Astrocyte (in vitro differentiated cells and primary cell): ENCODE measurements at places on chromosomes 7 and 10. TPM values are rescaled to one million over a fixed set of nuclear protein-coding genes. Genes with fewer than 3 reads are reported as not detected.

The ADAMTS14 gene
- total RNA-seq, result 19.4 and 30.2 TPM in 2 replicates

The C7orf33 gene
- total RNA-seq, result not detected in 2 replicates

The ITGB1 gene
- total RNA-seq, result 2,575 and 2,956 TPM in 2 replicates

- no peak overlapping the region for H3K4me3 ChIP-seq
- no peak overlapping the region for H3K27ac ChIP-seq
- no peaks in the 10 kb centered on the region for H3K4me1 ChIP-seq
- H3K27me3 ChIP-seq, result no peaks in the 10 kb centered on the region
Measured at GRCh38 chr10:126842356-126842755, 62.9 kb upstream of the DOCK1 start.

- no peaks in the 10 kb centered on the region for H3K36me3 ChIP-seq
- no peaks in the 10 kb centered on the region for H3K4me1 ChIP-seq
- H3K27ac ChIP-seq, result no peak overlapping the region
- no peak for DNase-seq
Measured at GRCh38 chr10:104806801-104807200, 165.7 kb downstream of the SORCS3 start.

DNA sequence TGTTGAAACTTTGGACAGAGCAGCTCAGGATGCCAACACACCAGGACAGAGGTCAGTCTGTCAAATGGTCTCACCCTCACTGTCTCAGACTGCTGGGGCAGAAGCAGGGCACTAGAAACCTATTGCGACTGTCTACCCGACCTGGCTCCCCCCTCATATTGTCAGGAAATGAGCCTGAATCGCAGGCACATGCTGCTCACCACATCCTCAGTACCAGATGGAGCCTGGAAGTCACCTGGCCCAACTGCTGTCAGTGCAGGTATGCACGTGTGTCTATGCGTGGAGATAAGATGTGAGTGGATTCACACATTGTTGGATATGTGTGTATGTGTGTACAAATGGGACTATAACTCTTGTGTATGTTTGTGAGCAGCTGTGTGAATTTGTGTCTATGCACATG is 3.2 kb upstream of the CDHR1 start:
- H3K27me3 ChIP-seq, result peaks cover 21% of the 10 kb centered on the region
- DNase-seq, result no peak
- H3K36me3 ChIP-seq, result no peaks in the 10 kb centered on the region

DNA sequence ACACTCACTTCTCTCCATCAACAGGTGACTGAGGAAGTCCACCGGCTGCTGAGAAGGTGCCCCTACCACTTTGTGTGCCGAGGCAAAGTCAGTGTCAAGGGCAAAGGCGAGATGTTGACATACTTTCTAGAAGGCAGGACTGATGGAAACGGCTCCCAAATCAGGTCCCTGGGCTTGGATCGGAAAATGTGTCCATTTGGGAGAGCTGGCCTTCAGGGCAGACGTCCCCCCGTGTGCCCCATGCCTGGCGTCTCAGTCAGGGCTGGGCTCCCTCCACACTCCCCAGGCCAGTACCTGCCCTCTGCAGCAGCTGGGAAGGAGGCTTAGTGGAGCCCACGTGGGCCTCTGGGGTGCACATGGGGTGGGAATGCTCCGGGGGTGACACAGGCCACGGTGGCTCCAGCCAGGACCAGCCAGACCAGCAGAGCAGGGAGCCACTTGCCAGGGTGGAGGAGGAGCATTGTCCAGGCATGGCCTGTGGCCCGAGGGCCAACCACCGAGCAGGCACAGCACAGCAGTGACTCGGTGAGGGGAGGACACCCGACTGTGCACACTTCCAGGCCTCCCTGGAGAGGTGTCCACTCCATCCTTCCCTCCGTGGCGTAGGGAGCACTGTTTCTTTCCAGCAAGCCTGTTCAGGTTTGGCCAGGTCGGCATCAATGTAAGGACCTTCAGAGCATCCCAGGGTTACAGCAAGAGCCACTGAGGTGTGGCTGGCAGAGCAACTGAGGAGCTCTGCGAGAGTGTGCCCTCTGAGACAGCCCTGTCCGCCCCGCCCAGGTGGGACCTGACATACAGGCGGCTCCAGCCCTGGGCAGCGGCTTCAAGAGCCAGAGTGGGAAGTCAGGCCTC is 139.7 kb downstream of the ADCY1 start:
- no peak overlapping the region for H3K4me3 ChIP-seq
- no peak overlapping the region for H3K27ac ChIP-seq
- DNase-seq, result no peak
- H3K4me1 ChIP-seq, result no peaks in the 10 kb centered on the region
- H3K36me3 ChIP-seq, result no peaks in the 10 kb centered on the region
- no peaks in the 10 kb centered on the region for H3K27me3 ChIP-seq

- no peaks in the 10 kb centered on the region for H3K4me1 ChIP-seq
- no peaks in the 10 kb centered on the region for H3K36me3 ChIP-seq
- H3K27ac ChIP-seq, result no peak overlapping the region
- peak; percentile 3 for DNase-seq
Measured at GRCh38 chr10:58322072-58322834, 12.6 kb upstream of the UBE2D1 start.
